Kidney tubule cell (primary cell): ENCODE measurements at places on chromosomes 6 and 20.
A peak's percentile ranks its signal among the peaks of the same experiment; 100 is the strongest.

- DNase-seq, result peak; percentile 2
Measured at GRCh38 chr6:113526553-113526952, 330.6 kb upstream of the MARCKS start.

GRCh38 chr6:71810880-71811279, 75.5 kb upstream of the RIMS1 start:
- DNase-seq, result no peak

GRCh38 chr6:113733381-113733780, 123.8 kb upstream of the MARCKS start:
- DNase-seq, result no peak

GRCh38 chr20:4071178-4071693, 55.9 kb upstream of the RNF24 start:
- DNase-seq, result no peak

DNA sequence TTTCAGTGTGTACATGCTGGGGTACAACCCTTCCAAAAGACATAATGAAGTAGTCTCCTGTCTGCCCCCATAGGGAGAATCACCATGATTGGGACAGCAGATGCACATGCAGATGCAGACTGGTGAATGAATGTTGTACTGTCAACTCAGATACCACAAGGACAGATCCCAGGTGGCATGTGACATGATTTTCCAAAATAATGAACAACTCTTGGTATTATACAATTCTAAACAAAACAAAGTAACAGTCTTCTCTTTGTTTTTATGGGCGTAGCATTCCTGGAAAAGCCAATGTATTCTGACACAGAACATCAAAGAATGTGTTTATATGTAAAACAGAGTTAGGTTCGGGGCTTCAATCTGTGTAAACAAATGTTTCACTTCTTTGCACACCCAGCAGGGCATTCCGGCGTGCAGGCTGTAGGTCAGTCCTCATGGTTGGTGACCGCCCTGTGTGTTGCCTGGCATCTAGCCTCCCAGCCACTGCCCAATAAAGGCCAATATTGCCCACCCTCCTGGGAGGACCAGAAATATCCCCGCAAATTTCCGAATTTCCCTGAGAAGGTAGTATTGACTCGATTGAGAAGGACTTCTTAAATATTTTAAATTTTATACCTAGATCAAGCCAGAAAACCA, 127.7 kb downstream of the KLHL32 start:
- no peak for DNase-seq

DNA sequence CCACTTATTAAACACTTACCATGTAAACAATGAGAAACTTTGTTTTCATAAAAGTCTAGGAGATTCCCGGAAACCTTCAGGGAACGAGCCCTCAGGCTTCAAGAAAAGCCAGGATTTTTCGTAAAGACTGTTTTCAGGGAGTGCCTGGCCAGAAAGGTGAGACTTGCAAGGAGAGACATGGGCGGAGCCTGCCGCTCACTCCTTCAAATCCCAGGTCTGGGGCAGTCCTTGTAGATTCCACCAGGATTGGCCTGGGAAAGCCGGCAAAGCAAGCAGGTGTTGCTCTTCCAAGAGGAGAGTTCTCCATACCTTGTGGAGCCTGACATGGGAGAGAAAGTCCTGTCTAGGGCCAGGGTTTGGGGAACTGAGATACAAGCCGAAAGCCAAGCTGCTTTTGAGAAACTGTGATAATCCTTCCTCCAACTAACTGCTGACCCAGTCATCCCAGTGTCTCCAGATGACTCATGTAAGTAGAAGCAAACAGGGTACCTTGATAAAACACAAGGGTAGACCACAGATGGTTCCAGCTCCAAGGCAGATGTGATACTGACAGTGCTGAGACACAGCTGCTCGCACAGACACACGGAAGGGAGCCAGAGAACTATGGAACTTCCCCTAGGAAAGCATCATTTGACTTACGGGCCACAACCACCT, 69.4 kb upstream of the NAA20 start:
- peak; percentile 51 for DNase-seq

DNA sequence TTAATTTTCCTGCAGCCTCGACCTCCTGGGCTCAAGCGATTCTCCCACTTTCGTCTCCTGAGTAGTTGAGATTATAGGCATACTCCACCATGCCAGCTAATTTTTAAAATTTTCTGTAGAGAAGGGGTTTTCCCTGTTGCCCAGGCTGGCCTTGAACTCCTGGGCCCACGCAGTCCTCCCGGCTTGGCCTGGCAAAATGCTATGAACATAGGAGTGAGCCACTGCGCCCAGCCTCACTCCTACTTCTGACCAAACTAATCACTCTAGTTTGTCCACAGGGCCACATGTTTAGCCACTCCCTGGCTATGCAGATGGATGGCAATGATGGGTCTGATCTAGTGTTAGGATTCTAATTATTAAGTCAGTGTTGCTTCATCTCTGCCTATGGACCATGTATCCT, 31.9 kb upstream of the RPN2 start:
- no peak for DNase-seq
